ENCODE measurements at places on chromosomes 6 and 20. TPM values are rescaled to one million over a fixed set of nuclear protein-coding genes. Genes with fewer than 3 reads are reported as not detected.

DNA sequence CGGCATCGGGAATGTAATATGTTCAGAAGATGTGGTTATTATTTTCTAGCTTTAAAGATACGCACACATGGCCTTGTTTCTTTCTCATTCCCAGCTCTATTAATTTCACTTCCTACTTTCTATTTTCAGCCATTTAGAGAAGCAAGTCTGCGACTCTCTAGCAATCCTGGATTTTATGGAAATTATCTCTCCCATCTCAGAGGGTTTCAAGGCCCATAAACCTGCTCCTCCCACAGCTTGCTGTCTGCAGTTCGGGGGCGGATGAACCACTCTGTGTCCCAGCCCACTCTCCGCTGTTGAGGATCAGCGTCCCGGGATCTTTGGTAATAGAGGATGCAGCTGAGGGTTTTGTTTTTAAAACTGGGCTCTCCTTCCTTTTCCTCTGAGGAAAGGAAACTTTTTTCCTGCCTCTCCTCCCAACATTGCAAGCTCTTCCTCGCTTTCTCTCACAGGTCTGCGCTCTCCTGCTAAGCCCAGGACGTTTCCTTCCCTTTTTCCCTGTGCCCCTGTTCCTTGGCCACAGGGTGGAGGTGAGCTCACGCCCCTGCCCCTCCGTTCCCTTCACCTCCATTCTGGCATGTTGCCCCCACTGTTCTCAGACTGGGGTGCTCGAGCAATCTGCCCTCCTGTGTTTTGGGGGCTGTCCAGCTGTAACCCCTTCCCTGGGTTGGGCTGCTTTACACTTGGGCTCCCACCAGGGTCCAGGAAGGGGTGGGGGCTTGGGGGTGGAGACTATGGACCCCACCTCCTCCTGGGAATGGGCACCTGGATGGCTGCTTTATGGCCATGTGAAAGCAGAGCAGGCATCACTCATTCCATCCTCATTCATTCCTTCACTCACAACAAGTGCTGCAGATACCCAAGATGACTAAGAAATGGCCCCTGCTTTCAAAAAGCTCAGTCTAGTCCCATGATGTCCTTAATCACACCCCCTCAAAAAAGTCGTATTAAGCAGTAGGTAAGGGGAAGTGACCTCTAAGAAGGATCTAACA lies 54.9 kb downstream of the ZBTB9 start:
- peak overlapping the region; percentile 79 for H3K27ac ChIP-seq
- peaks cover 2% of the 10 kb centered on the region for H3K36me3 ChIP-seq
- H3K4me1 ChIP-seq: peaks cover 34% of the 10 kb centered on the region
- peaks cover 11% of the 10 kb centered on the region for H3K27me3 ChIP-seq
- H3K4me3 ChIP-seq: no peak overlapping the region

DNA sequence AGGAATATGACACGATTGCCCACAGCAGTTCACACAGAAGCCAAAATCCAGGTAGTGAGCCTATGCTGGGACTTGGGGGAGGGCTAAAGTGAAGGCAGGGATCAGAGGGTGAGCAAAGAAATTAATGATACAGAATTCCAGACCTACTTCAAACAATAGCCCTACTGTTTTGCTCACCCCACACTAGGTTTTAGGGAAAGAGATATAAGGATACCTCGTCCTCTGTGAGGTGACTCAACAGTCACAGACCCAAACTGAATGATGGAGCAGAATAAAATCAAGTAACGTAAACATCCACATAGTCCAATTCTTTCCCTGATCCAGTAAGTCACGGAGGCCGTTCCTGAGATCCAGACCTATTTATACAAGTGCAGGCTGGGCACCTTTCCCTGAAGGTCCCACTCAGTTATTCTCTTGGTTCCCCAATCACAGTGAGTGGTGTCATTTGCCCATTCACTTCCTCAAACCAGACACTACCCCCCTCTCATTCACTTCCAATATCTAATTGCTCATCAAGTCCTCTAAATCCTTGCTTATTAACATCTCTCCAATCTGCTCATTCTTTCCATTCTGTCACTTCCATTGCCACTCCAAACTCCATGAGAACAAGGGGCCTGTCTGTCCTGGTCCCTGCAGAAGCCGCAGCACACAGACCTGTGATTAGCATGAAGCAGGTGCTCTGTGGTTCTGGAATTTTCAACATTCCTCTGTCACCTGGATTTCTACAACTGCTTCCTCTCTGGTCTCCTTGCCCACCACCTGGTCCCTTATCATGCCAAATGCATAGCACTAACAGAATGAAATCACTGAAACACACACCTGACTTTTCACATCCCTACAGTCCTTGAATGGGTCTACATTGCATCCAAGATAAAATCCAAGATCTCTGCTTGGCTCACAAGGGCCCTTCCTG lies 55.9 kb downstream of the ATXN1 start:
- peaks cover 76% of the 10 kb centered on the region for H3K4me1 ChIP-seq
- H3K27me3 ChIP-seq: no peaks in the 10 kb centered on the region
- DNase-seq: no peak
- H3K36me3 ChIP-seq: peaks cover 21% of the 10 kb centered on the region
- H3K27ac ChIP-seq: peak overlapping the region; percentile 90
- H3K4me3 ChIP-seq: no peak overlapping the region

GRCh38 chr20:32589256-32589655 lies 4.1 kb upstream of the NOL4L start:
- H3K27ac ChIP-seq: no peak overlapping the region
- H3K4me1 ChIP-seq: peaks cover 26% of the 10 kb centered on the region
- no peaks in the 10 kb centered on the region for H3K36me3 ChIP-seq
- DNase-seq: no peak
- H3K4me3 ChIP-seq: no peak overlapping the region
- peaks cover 26% of the 10 kb centered on the region for H3K27me3 ChIP-seq

DNA sequence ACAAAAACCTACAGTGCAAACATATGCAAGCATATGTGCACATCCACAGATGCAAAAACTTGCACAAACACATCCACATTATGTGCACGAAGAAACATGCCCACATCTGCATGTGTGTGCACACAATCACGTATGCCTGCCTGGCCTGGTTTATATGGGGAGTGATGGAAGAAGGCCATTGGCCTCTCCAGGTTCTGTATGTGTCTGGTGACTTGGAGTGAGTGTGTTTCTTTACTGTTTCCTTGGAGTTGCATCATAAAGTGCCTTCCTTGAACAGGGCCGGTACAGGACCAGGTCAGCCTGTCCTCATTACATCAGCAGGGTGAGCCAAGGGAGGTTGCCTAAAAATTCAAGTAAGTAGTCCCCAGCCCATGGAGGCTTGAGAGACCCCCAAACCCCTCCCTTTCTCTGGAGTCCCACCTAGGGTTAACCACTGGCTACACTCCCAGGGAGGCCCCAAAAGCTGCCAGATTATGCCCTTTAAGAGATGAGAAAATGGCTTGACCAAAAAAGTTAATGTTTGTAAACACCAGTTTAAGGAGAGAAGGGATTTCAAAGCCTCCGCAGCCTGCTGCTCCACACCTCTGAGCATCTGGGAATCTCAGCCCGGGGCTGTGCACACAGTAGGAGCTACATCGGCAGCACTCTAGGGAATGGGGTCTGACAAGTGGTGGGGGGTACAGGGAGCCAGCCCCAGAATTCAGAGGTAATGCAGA lies 140.8 kb downstream of the VEGFA start:
- no peak for DNase-seq
- no peak overlapping the region for H3K4me3 ChIP-seq
- no peaks in the 10 kb centered on the region for H3K36me3 ChIP-seq
- no peak overlapping the region for H3K27ac ChIP-seq
- H3K4me1 ChIP-seq: no peaks in the 10 kb centered on the region
- peaks cover 6% of the 10 kb centered on the region for H3K27me3 ChIP-seq

DNA sequence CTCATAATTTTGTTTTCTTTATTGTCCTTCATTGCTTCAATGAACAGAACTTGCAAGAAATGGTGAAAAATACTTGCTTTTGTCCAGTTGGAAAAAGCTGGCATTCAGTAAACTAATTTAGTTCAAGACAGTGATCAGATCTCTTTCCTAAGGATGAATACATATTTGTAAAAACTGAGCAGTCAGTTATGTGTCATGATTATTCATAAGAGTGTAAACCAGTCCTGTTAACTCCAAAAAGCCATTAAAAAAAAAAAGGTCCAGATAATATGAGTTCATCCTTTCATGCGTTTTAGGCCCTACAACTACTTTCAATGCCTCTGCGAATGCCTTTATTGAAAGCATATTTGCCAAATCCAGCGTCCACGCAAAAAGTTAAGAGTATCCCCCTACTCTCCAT lies 609 bp downstream of the PGM3 start:
- no peak for DNase-seq
- peaks cover 5% of the 10 kb centered on the region for H3K36me3 ChIP-seq
- H3K4me3 ChIP-seq: peak overlapping the region; percentile 98
- peaks cover 9% of the 10 kb centered on the region for H3K27me3 ChIP-seq

- H3K4me3 ChIP-seq: no peak overlapping the region
- H3K27ac ChIP-seq: no peak overlapping the region
- no peak for DNase-seq
- H3K36me3 ChIP-seq: peaks cover 17% of the 10 kb centered on the region
- peaks cover 42% of the 10 kb centered on the region for H3K4me1 ChIP-seq
Observed at GRCh38 chr20:50528129-50528528, 17.9 kb downstream of the PTPN1 start.

GRCh38 chr6:7761051-7761450 lies 35.2 kb downstream of the BMP6 start:
- H3K27me3 ChIP-seq: peaks cover 5% of the 10 kb centered on the region
- no peak overlapping the region for H3K4me3 ChIP-seq
- H3K27ac ChIP-seq: no peak overlapping the region

- H3K36me3 ChIP-seq: no peaks in the 10 kb centered on the region
- peaks cover 41% of the 10 kb centered on the region for H3K27me3 ChIP-seq
- H3K27ac ChIP-seq: no peak overlapping the region
Observed at GRCh38 chr6:134723081-134723871, 226.6 kb downstream of the ALDH8A1 start.

- H3K4me1 ChIP-seq: peaks cover 5% of the 10 kb centered on the region
- no peak for DNase-seq
- H3K27ac ChIP-seq: no peak overlapping the region
- H3K4me3 ChIP-seq: no peak overlapping the region
Observed at GRCh38 chr6:16950302-16950701, 151.5 kb upstream of the STMND1 start.

DNA sequence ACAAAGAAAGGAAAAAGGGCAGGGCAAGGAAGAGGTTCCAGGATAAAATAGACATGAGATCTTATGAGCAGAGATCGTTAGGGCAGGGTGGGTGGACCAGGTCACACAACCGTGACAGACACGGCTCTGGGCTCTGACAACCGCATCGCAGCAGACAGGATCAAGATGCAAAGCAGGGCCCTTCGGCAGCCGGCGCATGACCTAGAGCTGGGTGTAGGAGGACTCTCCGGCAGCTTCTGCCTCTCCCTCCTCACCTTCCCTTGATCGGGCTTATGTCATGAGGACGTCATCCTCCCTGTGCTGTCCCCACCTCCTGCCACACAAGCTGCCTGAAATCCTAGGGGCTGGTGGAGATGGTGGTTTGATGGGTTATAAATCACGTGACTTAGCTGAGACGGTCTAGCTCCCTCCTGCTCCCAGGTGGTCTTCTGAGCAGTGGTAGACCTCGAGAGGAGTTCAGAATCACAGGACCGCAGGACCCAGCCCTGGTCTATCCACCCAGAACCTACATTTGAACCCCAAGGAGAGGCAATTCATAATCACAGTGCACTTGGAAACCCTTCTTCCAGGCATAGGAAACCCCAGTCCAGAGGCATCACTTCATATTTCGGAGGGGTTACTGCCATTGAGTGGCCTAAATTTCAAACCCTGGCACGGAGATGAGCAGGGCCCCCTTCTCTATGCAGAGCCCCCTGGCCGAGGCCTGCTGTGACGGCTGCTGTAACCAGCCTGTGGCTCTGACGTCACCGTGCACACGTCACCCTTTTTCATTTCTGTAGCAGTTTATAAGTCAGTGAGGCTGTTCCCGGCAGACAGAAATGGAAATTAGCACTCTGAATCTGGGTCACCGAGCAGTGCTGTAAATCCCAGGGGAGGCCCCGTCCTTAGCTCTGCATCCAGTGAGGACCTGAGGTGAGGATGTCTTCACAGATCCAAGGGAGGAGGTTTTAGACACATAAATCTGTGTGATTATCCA lies 8.7 kb upstream of the CCR6 start:
- peak; percentile 77 for DNase-seq
- peak overlapping the region; percentile 73 for H3K27ac ChIP-seq
- peaks cover 4% of the 10 kb centered on the region for H3K36me3 ChIP-seq
- peaks cover 19% of the 10 kb centered on the region for H3K27me3 ChIP-seq

DNA sequence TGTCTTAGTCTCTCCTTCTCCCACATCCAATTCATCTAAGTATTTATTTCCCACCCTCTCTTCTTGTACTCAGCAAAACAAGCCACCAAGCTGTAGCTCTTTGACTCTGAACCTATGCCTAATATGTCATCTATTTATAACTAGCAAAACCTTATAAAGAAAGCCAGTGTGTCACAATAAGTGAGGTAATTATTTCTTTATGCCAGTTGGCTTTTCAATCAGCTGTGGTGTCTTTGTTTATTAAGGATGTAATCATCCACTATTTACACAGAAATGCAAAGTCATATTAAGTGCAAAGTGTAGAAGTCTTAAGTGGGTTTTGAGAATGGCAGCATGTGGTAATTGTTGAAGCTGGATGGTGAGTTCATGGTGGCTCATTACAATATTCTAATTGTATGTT lies 215.2 kb upstream of the HTR1E start:
- no peaks in the 10 kb centered on the region for H3K36me3 ChIP-seq
- no peak for DNase-seq
- H3K4me3 ChIP-seq: no peak overlapping the region
- H3K27ac ChIP-seq: no peak overlapping the region
- H3K4me1 ChIP-seq: no peaks in the 10 kb centered on the region

GRCh38 chr6:6878887-6879585 lies 228.7 kb upstream of the RREB1 start:
- H3K27me3 ChIP-seq: peaks cover 21% of the 10 kb centered on the region
- no peak overlapping the region for H3K27ac ChIP-seq
- H3K4me1 ChIP-seq: peaks cover 4% of the 10 kb centered on the region

DNA sequence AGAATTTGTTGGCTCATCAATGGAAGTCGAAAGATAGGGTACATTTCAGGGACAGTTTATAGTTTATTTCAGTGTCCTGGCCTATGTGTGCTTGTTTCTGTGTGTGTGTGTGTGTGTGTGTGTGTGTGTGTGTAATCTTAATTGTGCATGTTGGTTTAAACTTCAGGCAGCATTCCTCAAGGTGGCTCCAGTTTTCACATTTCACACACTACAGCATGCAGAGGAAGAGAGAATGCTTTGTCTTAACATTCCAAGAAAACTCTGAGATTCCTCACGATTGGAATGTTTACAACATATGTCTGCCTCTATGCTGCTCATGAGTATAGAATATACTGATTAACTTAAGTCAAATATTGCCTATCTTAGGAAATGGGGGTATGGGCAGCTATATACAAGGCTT lies 332.6 kb upstream of the EPHA7 start:
- DNase-seq: no peak
- no peaks in the 10 kb centered on the region for H3K36me3 ChIP-seq
- no peaks in the 10 kb centered on the region for H3K27me3 ChIP-seq
- no peaks in the 10 kb centered on the region for H3K4me1 ChIP-seq

- no peak overlapping the region for H3K27ac ChIP-seq
- H3K4me1 ChIP-seq: peaks cover 10% of the 10 kb centered on the region
- H3K4me3 ChIP-seq: no peak overlapping the region
Observed at GRCh38 chr6:13362412-13362811, 34.1 kb upstream of the TBC1D7 start.

RCAN2 gene
- 0.91 TPM for total RNA-seq

ADA gene
- 81.4 TPM for total RNA-seq

UFL1 gene
- total RNA-seq: 18.2 TPM

SGK2 gene
- total RNA-seq: 0.26 TPM

SAMD3 gene
- total RNA-seq: 47.9 TPM

GPSM3 gene
- total RNA-seq: 171 TPM

OR12D3 gene
- total RNA-seq: not detected

TMC2 gene
- total RNA-seq: not detected

HLA-DRB1 gene
- 228 TPM for total RNA-seq

WFDC2 gene
- not detected for total RNA-seq
